T-helper 2 cell (primary cell): ENCODE measurements at places on chromosomes 7 and 10.

- no peak for DNase-seq
Observed at GRCh38 chr7:122182081-122182480, 38.0 kb upstream of the AASS start.

DNA sequence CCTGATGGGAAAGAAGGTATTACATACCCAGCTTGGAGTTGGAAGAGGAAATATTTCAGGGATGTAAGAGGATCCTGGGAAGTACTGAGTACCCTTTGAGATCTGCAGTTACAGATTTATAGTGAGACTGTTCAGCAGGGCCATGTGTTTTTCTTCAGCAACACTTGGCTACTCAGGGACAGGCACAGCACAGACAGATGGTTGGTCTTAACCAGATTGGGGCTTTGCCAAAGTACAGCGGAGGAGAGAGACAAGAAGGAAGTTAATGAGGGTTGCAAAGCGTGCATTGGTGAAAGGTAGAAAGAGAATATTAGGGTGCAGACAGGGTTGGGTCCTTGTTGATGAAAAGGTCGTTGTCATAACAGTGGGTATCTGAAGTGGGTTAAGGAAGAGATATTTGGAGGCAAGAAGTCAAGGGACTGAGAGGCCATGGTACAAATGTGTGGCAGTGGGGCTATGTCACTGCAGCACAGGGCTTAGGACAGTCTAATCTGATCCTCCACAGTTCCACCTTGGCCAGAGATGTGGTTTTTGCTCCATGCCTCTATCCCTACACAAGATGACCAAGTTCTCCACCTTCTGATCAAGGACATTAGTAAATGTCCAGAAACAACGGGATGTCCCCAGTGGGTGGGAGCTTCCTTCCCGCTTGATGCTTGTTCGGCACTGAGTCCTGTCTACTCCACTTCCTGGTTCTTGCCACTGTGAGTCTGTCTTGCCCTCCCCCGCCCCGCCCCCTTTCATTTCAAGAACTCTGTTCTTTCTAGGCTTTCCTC, 18.9 kb upstream of the DNAJC1 start:
- peak; percentile 25 for DNase-seq

GRCh38 chr10:96377816-96378294, 19.1 kb upstream of the OPALIN start:
- no peak for DNase-seq

DNA sequence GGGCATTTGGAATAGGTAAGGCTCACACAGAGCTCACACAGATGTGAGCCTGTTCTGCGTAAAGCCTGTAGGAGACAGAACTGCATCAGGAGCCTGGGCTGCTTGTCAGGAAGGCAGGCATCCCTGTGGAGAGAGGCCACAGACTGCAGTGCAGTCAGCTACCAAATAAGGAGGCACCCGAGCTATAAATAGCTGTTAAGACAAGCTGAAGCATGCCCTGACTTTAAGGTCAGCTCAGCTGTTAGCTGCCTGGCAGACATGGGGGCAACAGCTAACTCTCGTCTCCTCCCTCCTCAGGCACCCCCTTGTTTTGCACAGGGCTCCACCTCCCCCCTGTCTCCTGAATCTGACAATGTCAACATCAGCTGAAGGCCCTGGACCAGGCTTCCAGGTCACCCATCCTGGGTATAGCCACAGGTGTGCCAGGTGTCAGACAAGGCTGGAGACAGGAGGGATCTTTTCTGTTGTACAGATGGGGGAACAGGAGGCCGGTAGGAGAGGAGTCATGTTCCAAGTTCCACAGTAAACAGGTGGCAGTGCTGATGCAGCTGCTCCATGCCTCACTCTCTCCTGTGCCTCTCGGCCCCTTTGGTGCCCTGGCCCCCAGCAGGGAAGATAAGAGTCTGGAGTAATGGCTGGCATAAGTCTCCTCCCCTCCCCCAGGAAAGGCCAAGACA, 27.6 kb upstream of the MKRN1 start:
- no peak for DNase-seq

GRCh38 chr10:87545783-87546182, 41.1 kb downstream of the MINPP1 start:
- no peak for DNase-seq

- DNase-seq, result no peak
Observed at GRCh38 chr10:110865186-110865808, 6.4 kb upstream of the PDCD4 start.

- DNase-seq, result no peak
Observed at GRCh38 chr7:70131817-70132216, 533.5 kb downstream of the AUTS2 start.

DNA sequence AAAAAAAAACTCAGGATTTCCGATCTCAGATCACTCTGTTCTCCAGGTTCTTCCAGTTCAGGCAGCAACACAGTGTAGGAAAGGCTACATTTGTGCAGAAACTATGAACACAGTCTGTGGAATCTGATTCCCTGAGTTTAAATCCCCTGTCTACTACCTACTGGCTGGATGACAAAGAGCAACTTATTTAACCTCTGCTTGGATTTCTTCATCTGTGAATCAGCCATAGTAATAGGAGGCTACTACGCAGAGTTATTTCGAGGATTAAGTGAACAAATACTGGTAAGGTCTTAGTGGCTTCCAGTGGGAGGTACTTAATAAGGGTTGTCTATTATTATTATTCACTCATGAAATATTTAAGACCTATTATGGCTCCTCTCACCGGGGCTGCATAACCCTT, 44.3 kb upstream of the PDCD4 start:
- DNase-seq, result no peak

GRCh38 chr7:135205850-135206249, 5.5 kb downstream of the WDR91 start:
- no peak for DNase-seq

DNA sequence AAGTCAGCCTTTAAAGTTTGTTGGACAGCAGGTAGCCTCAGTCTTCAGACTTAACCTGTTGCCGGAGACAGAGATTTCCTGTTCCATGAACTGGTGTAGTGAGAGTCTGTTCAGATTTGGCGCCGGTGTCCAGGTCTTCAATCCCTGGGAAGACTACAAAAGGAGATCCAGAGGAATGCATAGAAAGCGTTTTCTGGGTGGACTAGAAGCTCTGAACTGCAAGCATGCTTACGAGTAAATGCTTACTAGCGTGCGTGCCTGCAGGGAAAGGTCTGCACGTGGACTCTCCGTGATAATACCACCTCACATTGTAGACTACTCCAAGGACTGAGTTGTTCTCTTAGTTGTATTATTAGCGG, 878 bp downstream of the GLRX3 start:
- no peak for DNase-seq

DNA sequence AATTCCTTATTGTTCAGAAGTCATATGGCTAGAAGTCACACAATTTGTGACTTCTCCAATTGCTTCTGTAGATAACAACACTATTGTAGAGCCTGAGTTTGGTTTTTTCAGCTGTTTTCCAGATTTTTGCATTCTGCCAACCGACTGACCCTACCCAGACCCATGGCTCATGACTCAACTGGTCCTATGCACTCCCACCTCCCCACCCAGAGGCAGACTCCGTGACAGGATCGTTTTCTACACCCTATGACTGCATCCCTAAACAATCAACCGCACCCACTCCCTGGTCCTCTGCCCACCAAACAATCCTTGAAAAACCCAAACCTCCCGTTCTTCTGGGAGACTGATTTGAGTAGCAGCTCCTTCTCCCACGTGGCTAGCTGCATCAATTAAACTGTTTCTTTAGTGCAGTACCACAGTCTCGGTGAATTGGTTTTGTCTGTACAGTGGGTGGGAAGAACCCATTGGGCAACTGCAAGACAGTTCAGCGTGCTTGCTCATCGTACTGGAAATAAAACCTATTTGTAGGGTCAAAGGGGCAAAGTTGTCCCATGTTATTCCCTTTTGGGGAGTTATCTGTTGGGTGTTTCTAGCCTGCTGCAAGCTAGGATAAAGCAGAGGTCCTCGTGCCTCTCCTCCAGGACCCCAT, 150.3 kb upstream of the FAM20C start:
- DNase-seq, result no peak

- peak; percentile 2 for DNase-seq
Observed at GRCh38 chr7:40680657-40681056, 545.9 kb downstream of the SUGCT start.

- no peak for DNase-seq
Observed at GRCh38 chr10:47339759-47340607, 8.2 kb upstream of the RBP3 start.

- no peak for DNase-seq
Observed at GRCh38 chr10:68271196-68271882, 39.4 kb upstream of the ATOH7 start.

GRCh38 chr7:155190688-155191087, 107.0 kb upstream of the INSIG1 start:
- peak; percentile 29 for DNase-seq

DNA sequence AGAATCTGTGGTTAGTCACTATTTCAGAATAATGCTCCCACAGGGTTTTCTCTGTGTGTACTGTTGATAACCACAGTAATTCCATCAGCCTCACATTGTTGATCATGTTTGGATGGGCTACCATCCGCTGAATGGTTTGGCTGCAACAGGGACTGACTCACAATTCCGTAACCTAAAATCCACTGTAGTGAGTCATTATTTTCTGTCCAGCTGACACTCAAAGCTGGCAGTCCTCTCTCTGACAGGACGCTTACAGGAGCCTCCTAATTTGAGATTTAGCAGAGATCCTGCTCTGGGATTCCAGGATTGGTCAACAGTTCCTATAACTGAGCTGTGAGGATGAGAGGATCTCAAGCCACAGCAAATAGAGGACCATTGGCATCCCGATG, 32.7 kb downstream of the VWA2 start:
- no peak for DNase-seq

- no peak for DNase-seq
Observed at GRCh38 chr7:29494350-29494749, 69.3 kb upstream of the PRR15 start.

- no peak for DNase-seq
Observed at GRCh38 chr7:127338122-127338521, 54.4 kb downstream of the ZNF800 start.

DNA sequence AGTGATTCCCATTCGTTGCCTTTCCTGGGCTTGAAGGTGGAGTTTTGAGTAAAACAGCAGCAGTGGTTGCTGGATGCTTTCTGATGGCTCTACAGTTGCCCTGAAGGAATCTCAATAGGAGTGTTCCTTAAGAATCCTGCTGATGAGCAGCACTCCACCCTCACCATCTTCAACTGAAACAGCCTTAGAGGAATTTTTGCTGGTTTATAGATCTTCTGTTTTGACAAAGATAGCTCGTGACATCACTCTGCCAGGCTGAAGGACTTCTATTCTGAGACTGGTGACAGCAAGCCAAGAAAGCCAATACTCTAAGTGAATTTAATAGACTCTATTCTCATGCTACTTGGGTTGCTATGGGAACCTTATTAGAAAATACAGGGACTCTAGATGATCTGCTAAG, 1014.7 kb downstream of the NRG3 start:
- no peak for DNase-seq

DNA sequence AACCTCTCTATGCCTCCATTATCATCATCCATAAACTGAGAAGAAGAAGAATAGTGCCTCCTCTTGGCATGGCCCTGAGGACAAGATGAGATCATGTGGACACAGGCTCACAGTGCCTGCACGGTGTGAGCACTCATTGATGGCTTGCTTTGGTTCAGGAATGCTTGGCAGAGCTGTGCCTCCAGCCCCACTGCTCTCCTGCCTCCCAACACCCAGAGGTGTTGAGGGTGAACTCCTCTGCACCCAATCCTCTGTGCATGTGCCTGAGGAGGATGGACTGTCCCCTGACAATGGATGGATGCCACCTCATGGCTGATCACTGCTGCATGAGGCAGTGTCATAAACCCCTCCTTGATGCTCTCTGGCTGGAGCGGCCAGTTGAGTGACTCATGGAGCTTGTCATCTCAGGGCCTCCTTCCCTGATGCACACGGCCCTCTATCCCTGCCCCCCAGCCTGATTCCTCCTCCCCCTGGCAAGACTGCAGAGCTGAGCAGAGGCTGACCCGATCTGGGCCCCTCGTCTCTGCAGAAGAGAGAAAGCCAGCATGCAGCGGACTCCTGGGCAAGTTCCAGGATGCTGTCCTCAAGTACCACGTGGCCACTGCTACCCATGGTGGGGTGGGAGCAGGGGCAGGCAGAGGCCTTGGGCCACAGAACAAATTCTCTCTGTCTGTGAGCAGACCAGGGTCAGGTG, 136.3 kb downstream of the KCNMA1 start:
- DNase-seq, result no peak

- DNase-seq, result no peak
Observed at GRCh38 chr7:24722386-24723177, 34.7 kb downstream of the GSDME start.

- no peak for DNase-seq
Observed at GRCh38 chr7:91435381-91436059, 171.3 kb downstream of the FZD1 start.

DNA sequence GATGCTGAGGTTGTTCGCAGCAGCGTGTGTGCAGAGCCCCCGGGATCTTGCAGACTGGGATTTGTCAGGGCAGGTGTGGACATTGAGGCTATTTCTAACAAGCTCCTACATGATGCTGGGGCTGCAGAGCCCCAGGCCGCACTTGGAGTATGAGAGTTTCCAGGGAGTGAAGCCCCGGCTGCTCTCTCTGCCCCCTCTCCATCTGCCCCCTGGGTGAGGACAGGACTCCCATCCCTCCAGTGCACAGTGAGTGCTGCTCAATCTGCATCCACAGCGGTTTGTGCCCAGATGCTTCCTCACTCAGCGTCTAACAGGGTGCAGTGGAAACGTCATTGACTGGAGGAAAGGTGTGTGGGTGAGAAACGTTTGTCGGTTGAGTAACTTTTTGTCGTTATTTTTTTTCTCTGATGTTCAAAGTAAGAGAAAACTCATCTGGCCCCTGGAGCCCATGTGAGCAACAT, 25.3 kb downstream of the IL2RA start:
- peak; percentile 69 for DNase-seq
